ENCODE measurements at places on chromosomes 6 and 20. TPM values are rescaled to one million over a fixed set of nuclear protein-coding genes. Genes with fewer than 3 reads are reported as not detected.

- no peak for DNase-seq
These were observed 22.4 kb upstream of the TGM2 start for GRCh38 chr20:38187517-38187916.

DNA sequence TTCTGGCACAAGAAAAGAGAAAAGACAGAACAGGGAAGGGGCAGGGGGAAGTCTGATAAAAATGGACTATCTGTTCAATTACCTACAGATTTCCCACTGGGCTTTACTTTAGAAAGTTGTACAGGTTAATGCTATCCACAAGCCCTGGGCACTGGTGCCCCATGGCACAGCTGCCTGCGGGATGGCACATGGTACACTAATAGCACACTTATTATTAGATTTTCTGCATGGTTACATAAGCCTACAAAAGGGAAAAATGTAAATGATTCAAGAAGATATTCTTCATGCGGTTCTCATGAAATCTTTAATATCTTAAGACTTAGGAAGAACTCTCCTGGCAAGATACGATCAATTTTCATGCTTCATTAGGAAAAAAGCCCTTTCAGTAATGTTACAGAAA lies 137.5 kb downstream of the GMPR start:
- DNase-seq: no peak

DNA sequence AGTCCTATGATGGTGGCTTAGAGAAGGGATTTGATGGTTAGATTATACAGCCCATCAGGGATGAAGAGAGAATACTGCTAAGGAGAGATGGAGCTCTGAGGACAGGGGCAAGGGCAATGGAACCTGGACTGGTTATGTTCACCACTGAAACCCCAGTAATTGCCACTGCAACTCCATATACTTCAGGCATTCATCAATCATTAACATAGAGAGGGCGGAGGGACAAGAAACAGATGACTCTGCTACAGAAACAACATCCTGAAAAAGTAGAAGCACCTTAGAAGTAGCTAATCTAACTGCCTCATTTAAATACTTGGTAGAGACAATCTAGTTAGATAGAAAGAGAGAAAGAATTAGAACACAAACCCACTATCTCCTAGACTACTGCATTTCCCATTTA lies 89.8 kb downstream of the MDN1 start:
- no peak for DNase-seq

RBL1 gene
- 6.9 TPM for total RNA-seq

- DNase-seq: no peak
These were observed 26.5 kb upstream of the ZFAND3 start for GRCh38 chr6:37793067-37793466.

Data from colonic mucosa (tissue), 4 donors.